ENCODE measurements at places on chromosomes 7 and 10.

- peak; percentile 42 for DNase-seq
Measured at GRCh38 chr10:33333260-33334101, 986 bp downstream of the NRP1 start.

DNA sequence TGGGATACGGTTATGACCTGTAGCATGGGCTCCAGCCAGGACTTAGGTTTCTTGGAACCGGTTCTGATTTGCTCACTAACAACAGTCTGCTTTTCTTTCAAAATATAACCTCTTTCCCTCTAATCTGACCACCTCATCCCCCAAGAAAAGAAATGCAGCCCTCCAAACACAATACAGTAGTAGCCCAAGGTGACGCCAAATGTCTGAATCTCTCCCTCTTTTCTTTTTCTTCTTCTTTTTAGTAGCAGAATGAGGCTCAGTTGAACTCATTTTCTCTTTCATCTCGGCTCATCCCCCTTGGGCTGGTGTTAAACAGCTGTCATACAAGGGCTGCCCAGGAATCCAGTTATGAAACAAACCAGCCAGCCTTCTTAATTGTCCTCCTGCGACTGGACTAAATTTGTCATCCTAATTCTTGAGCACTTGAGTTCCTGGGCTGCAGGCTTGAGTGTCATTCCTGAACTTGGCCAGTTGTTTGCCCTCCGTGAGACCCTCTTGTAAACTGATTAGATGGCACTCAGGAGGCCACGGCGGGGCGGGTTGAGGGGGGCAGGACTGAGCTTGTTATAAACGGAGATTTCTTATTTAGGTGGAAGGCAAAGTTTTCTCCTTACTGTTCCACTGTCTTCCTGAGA, 94.8 kb downstream of the SORCS3 start:
- no peak for DNase-seq

DNA sequence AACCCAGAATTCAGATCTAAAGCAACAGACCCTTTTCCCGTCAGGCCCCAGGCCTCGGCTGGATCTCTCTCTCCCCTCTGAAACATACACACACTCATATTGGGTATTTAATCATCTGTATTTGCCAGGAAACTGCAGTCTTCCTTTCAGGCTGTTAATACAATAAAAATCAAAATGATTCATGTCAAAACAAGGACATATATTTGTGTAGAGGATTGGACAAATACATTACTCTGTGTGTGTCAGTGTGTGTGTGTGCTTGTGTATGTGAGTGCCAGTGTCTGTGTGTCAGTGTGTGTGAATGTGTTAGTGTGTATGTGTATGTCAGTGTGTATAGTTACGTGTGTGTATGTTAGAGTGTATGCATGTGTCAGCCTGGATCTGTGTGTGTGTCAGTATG, 90.8 kb downstream of the JCAD start:
- no peak for DNase-seq

DNA sequence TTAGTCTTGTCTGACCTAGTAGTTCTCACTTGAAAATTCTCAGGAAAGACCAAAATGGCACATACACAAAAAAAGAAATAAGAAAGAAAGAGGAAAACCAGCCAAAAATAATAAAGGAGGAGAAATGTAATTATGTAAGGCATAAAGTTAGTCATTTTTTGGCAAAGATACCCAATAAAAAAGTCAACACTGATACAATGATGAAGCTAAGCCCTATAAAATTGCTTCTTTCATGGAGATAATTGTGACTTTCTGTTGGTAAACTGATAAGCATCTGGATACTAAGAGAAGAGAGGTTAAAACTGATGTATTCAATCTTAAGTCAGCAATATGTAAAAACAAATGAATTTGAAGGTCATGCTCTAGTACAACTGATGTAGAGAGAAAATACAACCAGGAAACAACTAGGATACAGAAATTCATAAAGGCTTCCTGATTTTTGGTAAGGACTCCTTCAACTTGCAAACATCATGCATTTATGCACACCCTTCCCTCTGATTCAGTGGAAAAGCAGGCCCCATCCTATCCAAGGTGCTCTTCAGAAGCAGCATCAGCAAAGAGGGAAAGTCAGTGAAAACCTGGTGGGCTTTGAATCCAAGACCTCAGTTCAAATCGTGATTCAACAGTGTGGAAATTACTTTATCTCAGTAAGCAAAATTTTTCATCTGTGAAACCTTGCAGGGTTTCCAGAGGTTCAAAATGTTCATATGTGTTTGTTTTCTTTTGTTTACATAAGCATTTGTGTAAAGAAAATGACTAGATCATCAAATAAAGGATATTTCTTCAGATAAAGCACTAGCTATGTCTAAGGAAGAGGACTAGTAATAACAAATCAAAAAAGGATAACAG, 32.6 kb downstream of the IMMP2L start:
- DNase-seq, result no peak

- no peak for DNase-seq
Measured at GRCh38 chr10:128491686-128492085, 365.5 kb upstream of the MKI67 start.

GRCh38 chr7:140267381-140268226, 90.8 kb upstream of the KDM7A start:
- no peak for DNase-seq

DNA sequence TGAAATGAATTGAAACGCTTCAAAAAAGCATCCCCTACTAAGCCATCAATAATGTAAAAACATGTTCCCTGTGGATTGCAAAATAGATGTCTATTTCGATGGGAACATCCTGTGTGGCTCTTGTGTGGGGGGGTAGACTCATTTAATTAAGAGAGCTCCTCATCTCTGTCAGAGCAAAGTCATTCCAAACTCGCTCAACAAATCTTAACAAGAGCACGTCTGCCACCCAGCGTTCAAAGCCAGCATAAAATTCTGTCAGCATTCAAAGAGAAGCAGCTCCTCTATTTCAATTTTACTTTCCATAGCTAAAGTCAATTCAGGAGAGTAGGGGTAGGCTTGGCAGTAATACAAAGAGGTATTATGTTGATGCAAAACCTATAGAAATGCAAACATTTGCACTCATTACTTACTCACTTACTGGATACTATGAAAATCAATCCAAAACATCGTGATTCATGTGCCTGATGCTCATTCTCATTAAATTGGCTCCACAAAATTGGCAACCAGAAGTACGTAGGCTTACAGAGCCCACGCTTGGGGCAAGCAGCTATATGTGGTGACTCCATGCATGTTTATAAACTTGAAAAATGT, 114.9 kb downstream of the IPMK start:
- no peak for DNase-seq

DNA sequence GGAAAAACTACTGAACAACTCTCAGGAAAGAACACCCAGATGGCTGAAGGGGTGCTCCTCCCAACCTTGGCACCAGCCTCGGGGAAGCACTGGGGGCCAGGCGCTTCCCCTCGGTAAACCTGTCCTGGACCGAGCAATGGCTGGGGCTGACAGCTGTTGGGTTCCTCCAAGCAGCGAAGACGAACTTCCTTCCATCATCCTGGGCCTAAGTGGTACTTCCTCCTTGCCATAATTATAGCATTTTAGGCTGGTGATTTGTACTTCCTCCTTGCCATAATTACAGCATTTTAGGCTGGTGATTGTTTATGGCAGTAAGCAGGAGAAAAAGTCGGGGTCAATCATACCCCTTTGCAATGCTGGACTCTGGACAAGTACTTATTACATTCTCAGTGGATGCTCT, 69.3 kb downstream of the MYOF start:
- no peak for DNase-seq

GRCh38 chr7:66609176-66609575, 19.5 kb upstream of the KCTD7 start:
- no peak for DNase-seq

DNA sequence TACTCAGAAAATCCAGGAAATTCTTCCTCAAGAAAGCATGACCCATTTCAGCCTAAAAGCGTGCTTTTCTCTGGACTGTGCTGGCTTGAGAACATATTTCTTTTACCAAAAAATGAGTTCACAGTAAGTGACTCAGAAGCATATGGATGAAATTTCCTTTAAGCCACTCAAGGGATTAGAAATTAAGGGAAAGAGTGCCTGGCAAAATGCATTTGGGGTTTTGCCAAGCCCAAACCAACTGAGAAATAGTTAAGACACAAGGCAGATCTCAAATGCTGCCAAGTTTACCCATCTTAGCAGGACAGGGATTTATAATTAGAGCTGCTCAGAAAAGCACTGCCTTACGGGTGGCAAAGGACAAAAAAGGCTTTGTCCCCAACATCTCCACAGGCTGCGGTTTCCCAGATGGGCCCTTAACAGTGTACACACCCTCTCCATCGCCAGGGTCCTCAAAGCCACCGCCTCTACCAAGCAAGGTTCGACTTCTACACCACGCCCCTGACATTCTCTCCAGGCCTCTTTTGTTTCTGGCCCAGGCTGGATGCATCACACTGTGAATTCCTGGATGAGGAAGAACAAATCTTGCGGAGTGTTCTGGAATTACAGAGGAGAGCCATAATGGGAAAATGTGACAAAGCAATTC, 30.1 kb upstream of the CDHR3 start:
- no peak for DNase-seq

GRCh38 chr7:41420421-41420820, 282.5 kb downstream of the INHBA start:
- DNase-seq, result no peak

GRCh38 chr7:35467456-35467978, 213.6 kb upstream of the TBX20 start:
- no peak for DNase-seq

- no peak for DNase-seq
Measured at GRCh38 chr10:23405540-23405939, 33.3 kb upstream of the OTUD1 start.

GRCh38 chr7:106447318-106447847, 162.6 kb upstream of the NAMPT start:
- DNase-seq, result no peak

DNA sequence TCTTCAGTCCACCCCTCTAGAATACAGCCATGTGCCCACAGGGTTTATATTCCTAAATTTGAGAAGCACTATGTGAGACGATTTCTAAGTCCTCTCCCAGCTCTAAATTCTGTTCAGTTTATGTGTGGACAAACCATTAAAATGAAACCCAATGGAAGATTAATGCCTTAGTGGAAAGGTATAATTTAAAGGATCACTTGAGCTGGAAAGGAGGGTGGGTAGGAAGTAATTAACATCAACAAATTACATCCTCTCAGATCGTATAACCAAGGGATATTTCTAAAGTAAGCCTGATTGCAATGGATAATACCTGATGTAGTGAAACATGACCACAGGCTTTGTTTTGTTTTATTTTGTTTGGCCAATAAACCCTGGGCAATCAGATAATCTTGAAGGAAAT, 511.0 kb upstream of the COBL start:
- DNase-seq, result no peak

DNA sequence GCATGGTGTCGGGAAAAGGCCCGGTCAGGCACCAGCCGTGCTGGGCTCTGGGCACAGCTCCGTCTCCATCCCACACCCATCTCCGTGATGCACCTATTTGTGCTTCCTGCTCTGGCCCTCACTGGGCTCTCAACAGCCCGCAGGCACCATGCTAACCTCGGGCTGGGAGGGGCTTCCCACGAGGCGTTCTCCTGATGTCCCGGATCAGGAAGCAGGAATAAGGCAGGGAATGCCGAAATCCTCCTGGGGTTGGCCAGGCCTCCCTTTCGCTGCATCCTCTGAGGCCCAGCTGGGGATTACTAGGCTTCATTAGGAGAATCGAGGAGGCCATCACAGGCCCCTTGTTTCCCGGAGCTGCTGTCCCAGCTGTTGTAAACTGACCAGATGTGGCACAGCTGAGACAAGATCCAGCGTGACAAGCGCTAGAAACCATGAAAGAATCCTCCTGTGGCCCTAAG, 72.0 kb downstream of the FAM53B start:
- no peak for DNase-seq

- DNase-seq, result no peak
Measured at GRCh38 chr10:93745408-93746065, 12.2 kb upstream of the LGI1 start.

GRCh38 chr10:79270466-79271246, 76.6 kb upstream of the PPIF start:
- DNase-seq, result no peak

- no peak for DNase-seq
Measured at GRCh38 chr10:60041489-60042133, 135.3 kb upstream of the CCDC6 start.

DNA sequence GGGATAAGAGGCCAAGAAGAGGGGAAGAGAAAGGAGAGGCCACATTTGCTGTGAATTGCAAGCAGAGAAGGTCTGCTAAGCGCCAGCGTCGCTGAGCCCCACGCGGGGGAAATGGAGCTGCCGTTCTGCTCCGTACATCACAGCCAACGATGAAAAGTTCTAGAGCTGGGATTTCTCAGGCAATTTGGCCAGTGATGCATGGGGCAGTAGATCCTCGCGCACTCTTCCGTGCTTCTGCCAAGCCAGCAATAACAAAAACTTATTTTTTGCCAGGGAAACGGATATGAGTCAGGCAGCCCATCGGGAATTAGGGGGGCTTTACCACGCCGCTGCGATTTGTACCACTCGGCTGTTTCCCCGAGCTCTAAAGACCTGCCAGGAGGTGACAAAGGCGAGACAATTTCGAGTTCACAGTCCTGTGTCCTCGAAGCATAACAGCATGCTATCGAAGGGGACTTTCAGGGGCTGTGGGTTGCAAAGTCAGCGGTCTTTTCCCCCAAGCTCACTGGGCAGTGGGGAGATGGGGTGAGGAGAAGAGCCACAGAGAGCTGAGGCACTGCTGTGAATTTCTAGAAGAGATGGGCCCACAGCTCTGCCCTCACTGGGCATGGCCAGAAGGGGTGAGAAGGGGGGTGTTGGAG, 30.0 kb upstream of the SLF2 start:
- no peak for DNase-seq

DNA sequence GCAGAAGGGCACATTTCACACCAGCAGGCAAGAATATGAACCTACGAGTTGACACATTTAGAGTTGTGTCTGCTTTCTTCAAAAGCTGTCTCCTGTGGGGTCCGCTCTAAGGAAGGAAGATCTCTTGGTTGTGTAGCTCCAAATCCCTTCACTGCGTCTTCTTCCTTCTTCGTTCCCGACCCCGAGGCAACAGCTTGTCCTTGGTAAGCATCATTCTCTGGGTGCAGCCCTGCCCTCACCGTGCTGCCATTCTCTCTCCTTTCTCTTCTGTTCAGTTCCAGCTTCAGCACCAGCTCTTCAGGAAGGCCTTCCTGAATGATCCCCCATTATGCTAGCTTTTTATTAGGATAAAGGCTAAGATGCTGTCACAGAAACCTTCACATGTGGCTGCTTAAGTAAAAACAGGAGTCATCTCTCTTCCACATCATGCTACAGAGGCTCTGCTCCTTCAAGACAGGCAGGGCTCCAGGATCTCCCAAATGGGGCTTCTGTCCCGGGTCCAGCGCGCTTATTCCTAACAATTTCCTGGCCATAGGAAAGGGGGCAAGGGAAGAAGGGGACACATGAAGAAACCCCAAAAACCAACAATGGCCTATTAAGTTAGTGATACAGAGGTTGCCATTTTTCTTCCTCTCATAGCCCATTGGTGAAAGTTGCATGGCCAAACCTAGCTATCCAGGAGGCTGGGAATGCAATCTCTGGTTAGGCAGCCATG, 52.2 kb upstream of the SHH start:
- no peak for DNase-seq

DNA sequence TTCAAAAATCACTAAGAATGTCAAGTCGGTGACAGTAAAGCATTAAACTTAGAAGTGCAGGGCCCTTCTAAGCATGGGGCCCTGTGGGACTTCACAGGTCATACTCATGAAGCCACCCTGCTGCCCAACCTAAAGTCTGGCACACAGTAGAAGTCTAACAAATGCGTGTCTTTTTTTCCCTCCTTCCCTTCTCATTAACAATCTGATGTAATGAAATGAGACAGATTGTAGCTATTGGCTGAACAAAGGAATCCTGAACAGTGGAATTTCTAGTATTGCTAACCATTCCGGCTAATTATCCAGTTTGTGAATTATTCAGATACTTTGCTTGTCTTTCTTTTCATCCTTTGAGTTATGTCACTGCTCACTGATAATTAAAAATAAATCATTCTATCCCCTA, 369.9 kb downstream of the WDR11 start:
- DNase-seq, result no peak

Data from central memory CD4-positive, alpha-beta T cell (primary cell).